ENCODE measurements at places on chromosomes 5 and 9. TPM values are rescaled to one million over a fixed set of nuclear protein-coding genes. Genes with fewer than 3 reads are reported as not detected.

GRCh38 chr9:68747043-68747533 is 42.0 kb downstream of the PIP5K1B start:
- no peak overlapping the region for H3K4me3 ChIP-seq
- no peaks in the 10 kb centered on the region for H3K36me3 ChIP-seq
- no peaks in the 10 kb centered on the region for H3K4me1 ChIP-seq

DNA sequence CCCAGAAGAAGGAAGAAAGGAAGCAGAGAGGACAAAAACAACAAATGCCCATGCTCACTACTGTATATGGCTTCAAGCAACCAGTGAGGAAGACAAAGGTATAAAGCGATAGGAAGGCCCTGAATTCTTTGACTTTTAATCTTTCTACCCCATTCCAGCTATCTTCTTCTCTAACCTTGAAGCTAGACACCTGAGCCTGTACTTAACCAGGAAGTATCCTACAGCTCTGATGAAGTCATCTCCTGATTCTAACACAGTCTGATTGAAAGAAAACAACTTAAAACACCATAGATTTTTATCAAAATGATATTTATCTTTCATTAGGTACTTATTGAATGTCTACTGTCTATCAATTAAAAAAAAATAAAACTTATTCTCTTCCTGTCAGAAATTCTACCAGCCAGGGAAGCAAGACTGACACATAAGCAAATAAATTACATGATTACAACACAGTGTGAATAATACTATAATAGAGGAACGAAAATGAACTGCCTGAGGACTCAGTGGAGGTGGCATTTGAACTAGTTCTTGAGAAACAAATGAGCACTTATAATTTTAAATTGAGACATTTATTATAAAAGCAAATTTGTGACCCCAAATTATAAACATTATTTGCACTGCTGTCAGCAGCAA is 123.3 kb upstream of the ELL2 start:
- no peak for DNase-seq
- H3K36me3 ChIP-seq: no peaks in the 10 kb centered on the region
- H3K27ac ChIP-seq: no peak overlapping the region
- no peak overlapping the region for H3K4me3 ChIP-seq
- peaks cover 9% of the 10 kb centered on the region for H3K27me3 ChIP-seq
- H3K4me1 ChIP-seq: peaks cover 27% of the 10 kb centered on the region

- no peak overlapping the region for H3K4me3 ChIP-seq
- no peaks in the 10 kb centered on the region for H3K4me1 ChIP-seq
- DNase-seq: no peak
- no peaks in the 10 kb centered on the region for H3K27me3 ChIP-seq
- H3K36me3 ChIP-seq: peaks cover 80% of the 10 kb centered on the region
These were observed 32.6 kb upstream of the RASGEF1C start for GRCh38 chr5:180241600-180241999.

The CTXN3 gene
- total RNA-seq: not detected

- DNase-seq: no peak
- H3K36me3 ChIP-seq: peaks cover 1% of the 10 kb centered on the region
- peaks cover 9% of the 10 kb centered on the region for H3K4me1 ChIP-seq
- no peak within 1 kb of the TSS for H3K27ac ChIP-seq
- peak within 1 kb of the TSS; percentile 17 for H3K4me3 ChIP-seq
These were observed at the start of gene PCDHAC1 for GRCh38 chr5:140925806-140926442. Gene PCDHAC1 (plus strand): TSS chr5:140926299. CDS start chr5:140926893, 594 bp downstream.

The JADE2 gene
- total RNA-seq: 58.7 TPM

The SPARC gene
- total RNA-seq: not detected

The PHPT1 gene
- 123 TPM for total RNA-seq

The MED7 gene
- total RNA-seq: 13.7 TPM

The EPB41L4A gene
- 0.25 TPM for total RNA-seq

GRCh38 chr5:90264689-90265544 is 144.6 kb downstream of the CETN3 start:
- no peak overlapping the region for H3K4me3 ChIP-seq
- no peak overlapping the region for H3K27ac ChIP-seq
- peak; percentile 68 for DNase-seq
- H3K27me3 ChIP-seq: peaks cover 4% of the 10 kb centered on the region

GRCh38 chr9:101705135-101705661 is 33.2 kb downstream of the GRIN3A start:
- peaks cover 11% of the 10 kb centered on the region for H3K4me1 ChIP-seq
- peaks cover 15% of the 10 kb centered on the region for H3K27me3 ChIP-seq
- peak; percentile 53 for DNase-seq
- no peak overlapping the region for H3K27ac ChIP-seq

The SLC9A3 gene
- total RNA-seq: 3.2 TPM

- H3K27me3 ChIP-seq: peaks cover 5% of the 10 kb centered on the region
- DNase-seq: peak; percentile 22
- H3K27ac ChIP-seq: no peak overlapping the region
- peaks cover 7% of the 10 kb centered on the region for H3K4me1 ChIP-seq
- H3K36me3 ChIP-seq: no peaks in the 10 kb centered on the region
- H3K4me3 ChIP-seq: no peak overlapping the region
These were observed 106.0 kb upstream of the KIF2A start for GRCh38 chr5:62199792-62200716.

DNA sequence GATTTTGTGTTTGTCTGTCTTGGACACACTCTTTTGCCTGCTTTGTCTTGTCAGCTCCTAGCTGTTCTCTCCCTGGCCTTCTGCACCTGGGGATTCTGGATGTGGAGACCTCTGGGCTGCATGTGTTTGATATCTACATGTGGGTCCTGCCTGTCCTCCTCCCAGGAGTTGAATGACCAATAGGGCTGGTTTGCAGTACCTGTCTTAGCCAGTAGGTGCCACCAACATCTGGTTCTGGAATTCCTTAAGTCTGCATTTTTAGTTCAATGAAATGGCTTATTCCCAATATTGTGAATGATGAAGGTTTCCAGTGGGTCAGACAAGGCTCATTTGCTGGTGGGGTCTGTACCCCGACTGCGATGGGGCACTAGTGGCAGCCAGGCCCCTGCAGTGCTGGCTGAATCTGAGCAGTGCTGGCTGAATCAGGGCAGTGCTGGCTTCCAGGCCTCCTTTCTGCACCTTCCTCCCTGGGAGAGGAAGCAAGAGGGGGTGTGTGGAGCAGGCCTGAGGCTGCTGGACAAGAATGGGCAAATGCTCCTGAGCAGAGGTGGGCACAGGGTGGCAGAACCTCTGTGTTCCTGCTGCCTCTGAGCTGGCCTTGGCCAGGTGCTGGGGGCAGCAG is 73.3 kb downstream of the RXRA start:
- H3K27ac ChIP-seq: no peak overlapping the region
- H3K36me3 ChIP-seq: peaks cover 7% of the 10 kb centered on the region
- H3K4me3 ChIP-seq: no peak overlapping the region
- H3K27me3 ChIP-seq: no peaks in the 10 kb centered on the region
- peak; percentile 42 for DNase-seq

- H3K4me3 ChIP-seq: no peak overlapping the region
- H3K27ac ChIP-seq: no peak overlapping the region
- H3K27me3 ChIP-seq: peaks cover 4% of the 10 kb centered on the region
These were observed 232.2 kb upstream of the VLDLR start for GRCh38 chr9:2389404-2389803.

GRCh38 chr9:120715389-120715924 is 1.2 kb upstream of the MEGF9 start:
- H3K27ac ChIP-seq: no peak overlapping the region
- DNase-seq: no peak
- peaks cover 28% of the 10 kb centered on the region for H3K4me1 ChIP-seq
- no peaks in the 10 kb centered on the region for H3K36me3 ChIP-seq

DNA sequence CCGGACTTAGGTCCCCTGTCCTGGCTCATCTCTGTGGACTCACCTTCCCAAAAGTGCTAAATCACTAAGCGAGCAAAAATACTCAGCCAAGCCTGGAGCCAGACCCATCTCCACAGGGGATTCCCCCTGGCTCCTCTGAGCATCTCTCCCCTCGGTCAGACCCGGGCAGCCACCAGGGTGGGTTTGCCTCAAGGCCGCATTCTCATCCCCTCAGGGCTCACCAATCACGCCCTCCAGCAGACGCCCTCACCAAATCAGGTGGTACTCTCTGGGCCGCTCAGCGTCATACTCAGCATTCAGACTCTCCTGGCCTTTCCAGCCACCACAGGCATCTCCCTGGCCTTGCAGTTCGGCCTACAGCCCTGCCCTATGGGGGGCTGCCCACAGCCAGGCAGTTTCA is 49.7 kb downstream of the C5orf15 start:
- H3K4me1 ChIP-seq: peaks cover 24% of the 10 kb centered on the region
- H3K36me3 ChIP-seq: no peaks in the 10 kb centered on the region
- H3K27me3 ChIP-seq: no peaks in the 10 kb centered on the region
- no peak overlapping the region for H3K4me3 ChIP-seq
- H3K27ac ChIP-seq: peak overlapping the region; percentile 28
- DNase-seq: no peak

DNA sequence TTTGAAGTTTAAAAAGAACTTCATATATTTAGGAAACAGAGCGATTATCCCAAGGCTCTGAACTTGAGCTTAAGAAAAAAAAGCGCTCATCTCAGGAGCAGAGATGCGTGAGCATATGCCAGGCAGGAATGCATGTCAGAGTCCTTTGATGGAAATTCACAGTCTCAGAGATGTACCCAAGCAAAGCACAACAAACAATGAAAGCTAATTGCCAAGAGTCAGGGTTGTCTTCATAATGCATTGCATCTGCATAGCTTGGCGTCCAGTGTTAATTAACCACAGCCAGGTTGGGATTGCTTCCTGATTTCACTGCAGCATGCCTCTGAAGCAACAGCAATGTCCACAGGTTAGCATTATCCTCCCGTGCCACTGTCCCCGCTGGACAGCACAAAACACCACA is 907.0 kb upstream of the DMAC1 start:
- no peaks in the 10 kb centered on the region for H3K4me1 ChIP-seq
- peaks cover 2% of the 10 kb centered on the region for H3K27me3 ChIP-seq
- no peaks in the 10 kb centered on the region for H3K36me3 ChIP-seq
- no peak overlapping the region for H3K4me3 ChIP-seq

DNA sequence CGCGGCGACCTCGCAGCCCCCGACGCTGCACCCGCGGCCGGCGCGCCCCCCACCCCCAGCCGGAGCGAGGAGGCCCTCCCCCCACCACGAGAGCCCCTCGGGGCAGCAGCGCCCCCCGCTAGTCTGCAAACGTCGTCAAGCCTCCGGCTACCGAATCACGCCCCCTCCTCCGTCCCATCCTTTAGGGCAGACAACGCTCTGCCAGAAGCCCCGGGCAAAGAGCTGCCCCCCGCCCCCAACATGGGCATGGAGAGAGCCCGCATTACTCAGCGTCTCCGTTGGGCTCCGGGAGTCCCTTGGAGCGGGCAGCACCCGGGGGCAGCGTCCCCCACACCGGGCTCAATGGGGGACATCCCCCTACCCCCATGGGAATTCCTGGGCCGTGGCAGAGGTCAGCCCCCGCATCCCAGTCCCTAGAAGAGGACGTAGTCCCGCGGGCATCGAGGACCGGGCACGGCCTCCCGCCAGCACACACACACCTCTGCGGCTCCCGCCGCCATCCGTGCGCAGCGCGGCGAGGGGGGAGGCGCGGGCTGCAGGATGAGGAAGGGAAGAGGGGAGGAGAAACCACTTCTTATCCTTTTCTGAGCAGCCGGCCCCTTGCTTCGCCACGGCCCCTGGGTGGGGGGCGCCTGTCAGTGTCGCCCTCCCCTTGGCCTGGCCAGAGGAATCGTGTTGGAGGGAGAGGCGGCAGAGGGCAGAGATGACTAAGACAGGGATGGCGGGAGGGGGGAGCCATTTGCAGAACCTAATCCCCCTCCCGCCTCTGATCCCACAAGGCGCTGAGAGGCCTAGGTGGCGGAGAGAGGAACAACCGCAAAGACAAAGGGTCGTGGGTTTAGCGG is 750 bp downstream of the DNM1 start:
- no peak overlapping the region for H3K27ac ChIP-seq
- DNase-seq: peak; percentile 28
- peaks cover 18% of the 10 kb centered on the region for H3K4me1 ChIP-seq
- H3K36me3 ChIP-seq: no peaks in the 10 kb centered on the region
- peak overlapping the region; percentile 43 for H3K4me3 ChIP-seq
- H3K27me3 ChIP-seq: peaks cover 9% of the 10 kb centered on the region

The PCDHB10 gene
- not detected for total RNA-seq

The ACSL6 gene
- total RNA-seq: 3.3 TPM

DNA sequence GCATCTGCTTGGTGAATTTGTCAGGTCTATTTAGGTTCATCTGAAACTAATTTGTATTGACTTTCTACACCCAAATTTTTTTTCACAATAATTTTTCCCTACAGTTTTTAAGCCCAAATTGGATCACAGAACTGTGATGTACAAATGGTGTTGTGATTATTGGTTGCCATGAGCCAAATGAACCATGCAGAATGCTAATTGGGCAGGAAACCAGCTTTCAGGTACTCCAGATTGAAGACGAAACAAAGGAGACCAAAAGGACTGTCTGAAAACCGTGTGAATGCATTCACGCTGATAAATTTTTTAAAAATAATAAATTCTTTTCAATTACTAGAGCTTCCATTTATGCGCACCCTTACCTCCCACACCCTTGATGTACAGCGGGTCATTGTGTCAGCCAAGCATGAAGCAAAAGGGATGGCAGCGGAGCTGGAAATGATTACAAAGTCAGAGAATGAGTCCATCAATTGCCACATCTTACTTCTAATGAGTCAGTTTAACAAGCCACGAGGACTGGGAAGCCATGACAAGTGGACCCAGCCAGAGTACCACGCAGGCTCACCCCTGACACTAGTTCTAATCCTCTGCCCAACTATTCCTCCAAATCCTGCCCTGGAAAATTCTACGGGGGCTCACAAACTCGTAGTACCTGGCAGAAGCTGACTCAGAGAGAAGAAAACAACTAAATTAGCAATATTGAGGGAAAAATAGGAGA is 66.5 kb downstream of the SEMA6A start:
- H3K4me1 ChIP-seq: no peaks in the 10 kb centered on the region
- DNase-seq: no peak

DNA sequence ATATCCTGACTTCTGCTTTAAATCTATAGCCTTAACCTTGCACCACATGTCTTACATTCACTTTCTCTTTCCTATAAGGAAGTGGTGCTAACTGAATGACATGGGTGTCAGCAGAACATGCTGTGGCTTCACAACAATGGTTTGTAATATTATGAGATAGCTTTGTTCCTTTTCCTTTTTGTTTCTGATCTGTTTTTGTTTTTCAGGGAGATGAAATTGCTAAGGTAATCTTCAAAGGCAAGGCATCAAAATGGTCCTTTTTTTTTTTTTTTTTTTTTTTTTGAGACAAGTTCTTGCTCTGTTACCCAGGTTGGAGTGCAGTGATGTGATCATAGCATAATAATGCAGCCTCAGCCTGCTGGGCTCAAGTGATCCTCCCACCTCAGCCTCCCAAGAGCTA is 53.6 kb upstream of the RANBP6 start:
- H3K27me3 ChIP-seq: no peaks in the 10 kb centered on the region
- H3K4me1 ChIP-seq: peaks cover 9% of the 10 kb centered on the region
- peak; percentile 28 for DNase-seq
- peak overlapping the region; percentile 86 for H3K27ac ChIP-seq

DNA sequence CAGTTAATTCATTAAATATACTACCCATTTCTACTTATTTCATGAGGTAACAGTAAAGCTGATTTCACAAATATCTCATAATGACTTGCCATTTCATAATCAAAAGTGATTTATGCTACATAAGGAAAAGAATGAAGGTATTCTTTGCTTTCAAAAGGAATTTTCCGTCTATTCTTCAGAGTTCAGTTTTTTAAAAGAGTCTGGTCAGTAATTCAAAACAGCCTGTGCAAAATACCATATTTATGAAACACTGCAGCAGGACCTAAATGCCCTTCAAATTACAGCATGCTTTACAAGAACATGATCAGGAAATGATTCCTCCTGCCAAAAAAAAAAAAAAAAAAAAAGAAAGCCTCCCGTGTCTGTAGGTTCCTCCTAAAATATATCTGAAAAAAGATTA is 154.7 kb downstream of the KIAA0825 start:
- H3K36me3 ChIP-seq: no peaks in the 10 kb centered on the region
- H3K4me3 ChIP-seq: no peak overlapping the region

The CDH9 gene
- total RNA-seq: not detected

- H3K36me3 ChIP-seq: no peaks in the 10 kb centered on the region
- H3K27ac ChIP-seq: no peak overlapping the region
- no peaks in the 10 kb centered on the region for H3K4me1 ChIP-seq
These were observed 15.0 kb upstream of the ORM1 start for GRCh38 chr9:114307899-114308267.

Data from activated CD8-positive, alpha-beta T cell treated with anti-CD3 and anti-CD28 coated beads for 36 hours (primary cell).